ENCODE measurements at places on chromosomes 6 and 20.

GRCh38 chr20:50027611-50028105 is 44.9 kb downstream of the SNAI1 start:
- no peaks in the 10 kb centered on the region for H3K27me3 ChIP-seq
- H3K27ac ChIP-seq, result no peak overlapping the region
- no peaks in the 10 kb centered on the region for H3K36me3 ChIP-seq
- DNase-seq, result peak; percentile 71
- no peak overlapping the region for H3K4me3 ChIP-seq

DNA sequence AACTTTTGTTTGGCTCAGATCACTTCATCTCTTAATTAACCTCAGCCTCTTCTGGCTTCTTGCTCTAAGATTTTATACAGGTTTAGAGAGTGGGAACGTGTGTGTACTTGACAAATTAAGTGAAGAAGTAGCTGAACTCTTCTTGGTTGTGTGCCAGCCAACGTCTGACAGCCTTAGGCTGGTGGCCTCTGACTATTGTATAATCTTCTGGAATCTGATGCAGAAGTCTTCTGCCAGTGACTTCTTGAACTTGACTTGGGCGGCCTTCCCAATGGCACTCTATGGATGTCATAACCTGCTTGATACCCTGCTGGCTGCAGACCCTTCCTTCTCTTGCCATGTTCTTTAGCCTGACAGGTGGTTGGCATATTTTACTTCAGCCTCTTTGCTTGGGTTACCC is 660.5 kb downstream of the DOK5 start:
- no peak overlapping the region for H3K27ac ChIP-seq
- H3K4me3 ChIP-seq, result no peak overlapping the region
- no peaks in the 10 kb centered on the region for H3K36me3 ChIP-seq
- DNase-seq, result no peak
- no peaks in the 10 kb centered on the region for H3K27me3 ChIP-seq

DNA sequence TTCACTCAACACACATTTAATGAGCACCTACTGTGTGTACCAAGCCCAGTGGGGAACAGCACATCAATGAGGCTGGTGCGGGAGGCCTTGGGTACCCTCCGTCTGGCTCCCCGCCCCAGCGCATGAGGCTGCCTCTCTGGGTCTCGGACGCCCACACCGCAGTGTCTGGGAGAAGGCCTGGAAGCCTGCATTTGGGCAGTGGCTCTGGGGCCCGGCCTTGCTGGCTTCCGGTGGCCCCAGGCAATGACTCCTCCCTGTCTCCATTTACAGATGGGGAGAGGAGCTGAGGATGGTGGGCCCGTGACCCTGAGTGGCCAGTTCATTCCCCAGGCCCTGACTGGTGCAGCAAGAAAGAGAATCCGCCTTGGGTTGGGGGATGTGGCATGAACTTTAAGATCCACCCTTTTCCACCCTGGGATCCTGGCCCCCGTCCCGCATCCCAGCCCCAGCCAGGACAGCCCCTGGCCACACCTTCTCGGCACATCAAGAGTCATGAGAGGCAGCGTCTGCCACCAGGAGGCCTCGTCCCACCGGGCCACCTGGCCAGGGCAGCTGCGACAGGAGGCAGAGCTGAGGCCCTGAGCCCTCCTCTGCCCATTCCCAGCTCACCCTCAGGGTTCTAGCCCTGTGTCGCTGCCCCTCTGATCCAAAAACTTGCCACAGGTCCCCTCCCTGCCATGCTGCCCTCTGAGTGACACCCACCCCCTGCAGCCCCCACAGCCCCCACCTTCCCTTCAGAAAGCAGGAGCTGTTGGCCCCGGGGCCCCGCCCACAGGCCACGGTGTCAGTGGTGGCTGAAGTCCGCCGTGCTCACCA is 17.5 kb upstream of the MRGBP start:
- H3K27ac ChIP-seq, result no peak overlapping the region
- no peak for DNase-seq
- peaks cover 40% of the 10 kb centered on the region for H3K27me3 ChIP-seq
- no peak overlapping the region for H3K4me3 ChIP-seq
- no peaks in the 10 kb centered on the region for H3K36me3 ChIP-seq

DNA sequence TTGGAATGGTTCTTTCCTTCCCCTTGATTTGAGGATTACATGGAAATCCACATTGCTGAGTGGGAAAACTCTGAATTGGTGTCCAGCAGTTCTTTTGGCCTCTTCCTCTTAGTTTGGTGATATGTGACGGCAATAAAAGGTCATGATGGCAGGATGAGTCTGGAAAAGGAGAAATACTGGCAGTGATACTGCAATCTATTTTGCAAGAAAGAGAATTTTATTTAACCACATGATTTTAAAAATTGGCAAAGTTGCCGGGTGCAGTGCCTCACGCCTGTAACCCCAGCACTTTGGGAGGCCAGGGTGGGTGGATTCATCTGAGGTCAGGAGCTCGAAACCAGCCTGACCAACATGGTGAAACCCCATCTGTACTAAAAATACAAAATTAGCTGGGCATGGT is 73.1 kb downstream of the ADTRP start:
- no peaks in the 10 kb centered on the region for H3K36me3 ChIP-seq
- no peak overlapping the region for H3K27ac ChIP-seq
- DNase-seq, result no peak
- H3K4me3 ChIP-seq, result no peak overlapping the region
